Stimulated activated CD4-positive, alpha-beta T cell treated with anti-CD3 and anti-CD28 coated beads, Interleukin-15, amount 100 ng/mL, for 1 hour (primary cell): ENCODE measurements at places on chromosomes 3 and 15.
A peak's percentile ranks its signal among the peaks of the same experiment; 100 is the strongest.

GRCh38 chr3:178140531-178141304 is 395.5 kb upstream of the KCNMB2 start:
- no peak for DNase-seq

- no peak for DNase-seq
These were observed 9.4 kb upstream of the PCSK6 start for GRCh38 chr15:101498717-101499480.

GRCh38 chr3:47888986-47889757 is 86.2 kb downstream of the DHX30 start:
- DNase-seq, result no peak

DNA sequence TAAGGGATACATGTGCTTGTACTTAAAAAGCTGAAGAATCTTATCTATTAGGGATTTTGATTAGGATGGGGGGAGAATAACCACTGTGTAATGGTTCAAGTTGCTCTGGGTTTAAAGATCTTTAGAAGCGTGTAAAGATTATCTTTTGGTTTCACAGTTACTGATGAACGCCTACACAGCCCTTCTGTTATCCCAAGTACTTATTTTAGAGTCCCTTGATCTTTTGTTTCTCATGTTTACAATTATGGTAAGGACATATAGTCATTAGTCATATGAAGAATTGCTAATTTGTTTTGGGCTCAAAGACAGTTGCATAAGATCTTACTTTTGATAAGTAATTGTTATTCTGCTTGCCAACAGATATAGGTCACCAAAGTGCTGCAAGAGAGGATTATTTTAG is 160.1 kb downstream of the PLCL2 start:
- DNase-seq, result no peak

GRCh38 chr15:71548401-71548807 is 261.9 kb upstream of the NR2E3 start:
- DNase-seq, result no peak

GRCh38 chr3:160174621-160175020 is 50.6 kb upstream of the C3orf80 start:
- no peak for DNase-seq

DNA sequence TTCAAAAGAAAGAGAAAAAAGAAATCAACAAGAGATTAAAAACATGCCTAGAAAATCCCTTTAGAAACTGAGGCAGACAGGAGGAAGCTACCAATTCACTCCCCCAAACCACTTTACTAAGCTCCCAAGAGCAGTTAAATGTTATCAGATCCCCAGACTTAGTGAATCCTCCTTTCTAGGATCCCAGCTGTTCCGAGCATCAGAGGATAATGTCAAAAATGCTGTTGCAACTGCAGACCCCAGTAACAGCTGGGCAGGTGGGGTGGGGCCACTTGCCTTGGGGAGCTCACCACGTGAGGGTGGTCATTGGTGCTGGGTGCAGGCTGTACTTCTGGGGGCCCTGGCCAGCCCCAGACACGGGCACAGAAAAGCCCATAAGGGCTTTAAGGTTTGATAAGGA is 9.1 kb downstream of the POMGNT2 start:
- DNase-seq, result no peak

DNA sequence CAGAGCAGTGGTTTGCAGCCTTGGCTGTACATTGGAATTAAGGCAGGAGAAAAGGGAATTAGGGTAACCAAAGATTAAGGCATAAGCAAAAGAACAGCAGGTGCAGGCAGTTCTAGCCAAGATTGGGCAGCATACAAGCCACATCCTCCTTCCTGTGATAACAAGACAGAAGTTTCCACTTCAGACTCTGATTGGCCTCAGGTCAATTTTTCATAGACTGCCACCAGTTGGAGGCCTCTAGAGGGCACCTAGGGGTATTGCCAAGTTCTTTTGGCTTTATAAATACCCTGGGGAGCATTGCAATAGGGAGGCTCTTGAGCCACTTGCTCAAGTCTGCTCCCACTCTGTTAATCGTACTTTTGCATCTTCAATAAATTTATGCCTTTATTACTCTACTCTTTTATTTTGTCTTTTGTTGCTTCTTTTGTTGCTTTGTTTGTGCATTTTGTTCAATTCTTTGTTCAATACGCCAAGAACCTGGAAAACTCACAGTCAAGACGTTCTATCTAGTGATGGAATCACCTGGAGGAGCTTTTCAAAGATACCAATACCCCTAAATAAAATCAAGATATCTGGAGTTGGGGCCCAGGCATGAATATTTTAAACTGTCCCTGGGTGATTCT is 32.2 kb upstream of the FMN1 start:
- DNase-seq, result peak; percentile 47

DNA sequence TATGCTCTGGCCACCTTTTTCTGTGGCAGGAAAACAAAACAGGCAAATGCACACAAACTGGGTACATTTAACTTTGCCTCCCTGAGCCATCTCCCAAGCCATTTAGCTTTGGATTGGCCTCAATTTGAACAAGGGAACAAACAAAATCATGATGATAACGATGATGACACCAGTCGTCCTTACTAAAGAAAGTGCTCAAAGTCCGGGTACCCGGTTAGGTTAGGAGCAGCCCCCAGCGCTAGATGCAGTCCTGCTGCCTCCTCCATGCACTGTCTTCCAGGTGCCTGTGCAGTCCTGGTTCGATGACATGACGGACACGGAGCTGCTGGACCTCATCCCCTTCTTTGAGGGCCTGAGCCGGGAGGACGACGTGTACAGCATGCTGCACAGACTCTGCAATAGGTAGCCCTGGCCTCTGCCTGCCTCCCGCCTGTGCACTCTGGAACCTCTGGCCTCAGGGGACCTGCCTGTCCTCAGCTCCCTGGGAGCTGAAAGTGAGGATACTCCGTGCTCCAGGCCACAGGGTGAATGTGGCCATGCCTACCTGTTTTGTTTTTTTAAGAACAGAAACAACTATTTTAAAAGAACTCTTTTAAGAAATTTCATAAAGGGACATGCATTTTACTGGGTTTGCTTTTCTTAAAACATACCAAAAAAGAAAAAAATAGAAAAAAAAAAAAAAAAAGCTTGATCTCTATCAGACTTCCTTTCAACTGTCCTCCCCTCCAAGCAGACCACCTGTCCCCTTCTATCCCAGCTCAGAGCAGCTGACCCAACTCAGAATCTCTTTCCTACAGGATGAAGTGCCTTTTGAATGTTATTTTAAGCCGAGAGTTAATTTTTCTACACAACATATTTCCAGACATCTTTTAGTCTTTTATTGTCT is 9.9 kb upstream of the VILL start:
- DNase-seq, result no peak

GRCh38 chr15:84863565-84864443 is 20.7 kb upstream of the SLC28A1 start:
- no peak for DNase-seq

GRCh38 chr15:61483599-61483998 is 254.5 kb upstream of the RORA start:
- DNase-seq, result no peak

- DNase-seq, result no peak
These were observed 23.0 kb downstream of the NANOGP8 start for GRCh38 chr15:35061825-35062737.

- no peak for DNase-seq
These were observed 37.7 kb downstream of the GPD1L start for GRCh38 chr3:32143849-32144757.

GRCh38 chr3:18732474-18732873 is 307.3 kb upstream of the SATB1 start:
- DNase-seq, result no peak

DNA sequence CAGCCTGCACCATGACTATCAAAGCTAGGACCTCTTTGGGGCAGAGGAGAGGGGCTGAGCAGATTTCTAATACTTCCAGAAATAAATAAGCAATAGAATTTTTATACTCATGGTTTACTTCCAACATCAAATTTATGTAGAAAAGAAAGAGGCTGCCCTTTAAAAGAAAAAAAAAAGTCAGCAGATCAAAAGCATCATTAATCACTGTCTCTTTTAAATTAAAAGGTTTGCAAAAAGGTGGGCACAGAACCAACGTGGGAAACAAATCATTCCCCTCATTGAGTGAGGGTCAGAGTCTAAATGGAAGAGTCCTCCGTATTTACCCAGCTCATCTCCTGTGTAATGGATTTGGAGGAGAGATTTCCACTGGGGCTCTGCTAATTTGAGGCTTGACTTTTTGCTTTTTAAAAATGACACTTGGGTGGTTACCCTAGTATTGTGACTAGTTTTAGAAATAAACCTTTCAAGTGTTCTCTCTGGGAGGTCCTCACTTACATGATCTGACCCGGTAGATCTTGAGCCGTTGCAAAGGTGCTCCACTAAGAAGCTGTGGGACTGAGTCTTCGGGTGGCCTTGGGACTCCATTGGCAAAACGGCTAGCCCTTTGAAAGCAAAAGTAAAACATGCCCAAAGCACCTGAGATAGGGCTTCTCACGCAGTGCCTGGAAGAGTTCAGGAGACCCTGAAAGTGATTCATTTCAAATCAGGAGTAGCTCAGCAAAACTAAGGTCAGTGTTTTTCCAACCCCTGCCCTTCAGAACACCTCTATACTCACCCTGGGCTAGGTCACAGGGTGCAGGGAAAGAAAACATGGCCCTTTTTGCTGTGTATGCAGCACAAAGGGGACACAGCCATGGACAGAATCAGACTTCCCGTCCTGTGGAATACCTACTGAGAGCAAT is 320.9 kb downstream of the FOXP1 start:
- no peak for DNase-seq
